ENCODE measurements at places on chromosomes 7 and 10.

- DNase-seq: no peak
Observed at GRCh38 chr7:49791088-49791741, 17.8 kb downstream of the VWC2 start.

- DNase-seq: no peak
Observed at GRCh38 chr10:57260175-57260574, 899.1 kb upstream of the ZWINT start.

GRCh38 chr7:25727446-25727845 is 424.6 kb upstream of the NFE2L3 start:
- DNase-seq: no peak

DNA sequence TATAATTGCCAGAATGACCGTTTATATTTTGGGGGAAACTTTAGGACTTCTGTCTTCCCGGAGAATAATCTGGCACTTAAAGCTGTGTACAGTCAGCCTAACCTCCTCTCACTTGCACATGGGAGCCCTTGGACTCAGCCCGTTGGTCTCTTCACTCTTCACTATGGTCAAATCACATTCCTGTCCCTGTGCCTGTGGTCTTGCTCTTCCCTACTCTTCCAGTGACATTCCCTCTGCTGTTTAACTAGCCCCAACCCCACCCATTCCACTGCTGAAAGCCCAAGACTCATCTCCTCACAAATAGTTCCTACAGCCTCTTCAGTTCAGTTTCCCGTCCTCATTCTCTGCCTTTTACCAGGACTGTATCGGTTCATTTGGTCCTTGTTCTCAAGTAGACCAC is 135.0 kb downstream of the DYNC1I1 start:
- DNase-seq: no peak

DNA sequence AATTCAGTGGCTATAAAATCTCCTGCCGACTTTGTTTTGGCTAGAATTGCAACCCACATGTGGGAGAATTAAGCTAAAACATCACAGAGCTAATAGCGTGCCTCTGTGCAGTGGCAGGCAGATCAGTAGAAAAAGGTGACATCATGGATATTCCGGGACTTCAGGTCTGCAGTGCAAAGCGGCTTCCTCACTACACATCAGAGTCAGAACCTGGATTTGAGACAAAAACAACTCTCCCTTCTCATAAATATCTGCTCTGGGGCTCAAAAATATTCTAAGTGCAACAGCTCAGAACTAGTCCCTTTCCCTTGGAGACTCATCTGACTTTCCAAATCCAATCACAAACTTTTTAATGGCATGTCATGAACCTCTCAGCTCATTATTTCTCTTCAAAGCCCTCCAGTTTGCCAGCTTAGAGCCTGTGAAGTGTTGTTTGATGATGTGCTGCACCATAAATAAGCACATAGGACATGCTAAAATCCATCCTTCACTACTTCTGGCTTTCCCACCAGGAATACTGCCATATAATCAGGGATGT is 337.1 kb downstream of the RNLS start:
- no peak for DNase-seq

- DNase-seq: no peak
Observed at GRCh38 chr10:118220346-118220850, 121.7 kb downstream of the FAM204A start.

GRCh38 chr10:102101152-102101551 is 19.0 kb downstream of the LDB1 start:
- DNase-seq: no peak

DNA sequence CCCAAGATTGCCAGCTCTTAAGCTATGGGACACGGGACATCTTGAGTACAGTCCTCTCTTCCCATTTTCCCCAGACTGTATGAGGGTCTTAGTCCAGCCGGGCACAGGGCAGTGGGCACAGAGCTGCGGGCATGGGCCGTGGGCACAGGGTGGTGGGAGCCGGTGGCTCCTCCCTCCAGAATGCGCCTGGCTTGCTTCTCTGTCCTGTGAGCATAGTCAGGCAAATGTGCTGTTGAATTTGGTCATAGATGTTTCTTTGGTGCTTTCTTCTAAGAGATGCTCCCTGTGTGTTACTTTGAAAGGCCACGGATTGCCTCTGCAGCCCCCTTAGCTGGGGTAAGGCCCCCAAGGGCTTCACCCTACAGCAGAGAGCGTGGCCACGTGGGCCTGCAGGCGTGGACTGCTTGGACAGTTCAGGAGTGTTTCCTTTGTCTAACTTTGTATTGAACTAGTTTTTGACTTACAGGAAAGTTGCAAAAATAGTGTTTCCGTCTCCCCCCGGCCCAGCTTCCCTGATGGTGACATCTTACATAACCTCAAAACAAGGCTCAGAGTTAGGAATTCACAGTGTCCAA is 24.7 kb downstream of the LRRC27 start:
- DNase-seq: no peak

DNA sequence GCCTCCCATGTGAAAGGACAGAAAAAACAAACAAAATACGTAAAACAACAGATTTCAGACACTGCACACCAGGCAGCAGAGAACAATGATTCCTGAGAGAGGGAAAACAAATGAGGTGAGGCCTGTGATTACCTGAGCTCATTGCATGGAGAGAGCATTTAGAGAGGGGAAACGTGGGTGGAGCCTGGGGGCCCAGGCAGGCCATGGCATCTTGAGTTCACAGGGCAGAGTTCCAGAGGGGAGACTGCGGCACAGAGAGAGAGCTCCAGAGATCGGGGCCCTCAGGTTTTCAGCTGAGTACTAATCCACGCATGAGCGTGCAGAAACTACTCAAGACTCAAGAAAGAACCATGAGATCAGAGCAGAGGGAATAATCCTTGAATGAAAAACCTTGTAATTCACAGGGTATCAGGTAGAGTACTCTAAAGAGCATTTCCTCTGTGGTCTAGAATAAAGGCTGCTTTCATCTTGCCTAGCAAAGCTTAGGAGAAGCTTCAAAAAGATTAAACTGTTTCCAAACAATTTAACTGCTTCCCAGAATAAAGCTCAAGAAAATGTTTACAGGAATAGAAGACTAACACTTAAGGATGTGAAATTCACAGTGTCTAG is 46.6 kb upstream of the ARHGAP12 start:
- no peak for DNase-seq

DNA sequence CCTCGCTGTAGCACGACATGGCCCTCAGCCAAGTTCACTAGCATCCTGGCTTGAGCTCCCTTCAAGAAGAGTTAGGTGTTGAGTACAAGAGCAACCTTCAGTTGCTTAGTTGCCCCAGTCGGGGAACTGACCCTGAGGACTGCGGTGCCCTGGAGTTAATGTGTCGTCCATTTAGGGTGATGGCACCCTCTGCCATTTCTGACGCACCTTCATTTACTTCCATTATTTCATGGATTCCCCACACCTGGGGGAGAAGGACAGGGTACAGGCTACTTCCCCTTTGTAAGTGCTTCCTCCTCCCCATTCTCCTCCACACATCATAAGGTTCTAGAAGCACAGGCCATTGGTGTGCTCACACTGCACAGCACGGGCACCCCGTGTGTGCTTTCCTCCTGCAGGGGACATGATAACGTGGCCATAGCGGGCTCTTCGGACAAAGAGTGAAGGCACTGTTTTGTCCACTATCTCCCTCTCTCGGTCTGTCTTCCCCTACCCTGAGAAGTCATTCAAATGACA is 1.8 kb downstream of the ALOX5 start:
- no peak for DNase-seq

- peak; percentile 16 for DNase-seq
Observed at GRCh38 chr7:97064972-97065587, 40.4 kb upstream of the DLX5 start.

- no peak for DNase-seq
Observed at GRCh38 chr7:1777122-1777521, 107.0 kb downstream of the ELFN1 start.

- no peak for DNase-seq
Observed at GRCh38 chr10:117972168-117972837, 74.4 kb downstream of the RAB11FIP2 start.

DNA sequence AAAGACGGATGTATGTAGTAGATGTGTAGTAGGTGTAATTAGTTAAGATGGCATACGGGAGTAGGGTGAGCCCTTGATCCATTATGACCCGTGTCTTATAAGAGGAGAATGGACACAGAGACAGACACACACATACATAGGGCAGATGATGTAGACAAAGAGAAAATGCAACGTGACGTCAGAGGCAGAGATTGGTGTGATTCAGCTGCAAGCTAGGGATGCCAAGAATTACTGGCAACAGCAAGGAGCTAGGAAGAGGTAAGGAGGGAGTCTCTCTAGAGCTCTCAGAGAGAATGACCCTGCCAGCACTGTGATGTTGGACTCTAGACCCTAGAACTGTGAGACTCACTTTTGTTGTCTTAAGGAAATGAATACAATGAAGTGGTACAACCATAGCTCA is 247.0 kb upstream of the HABP2 start:
- DNase-seq: no peak

DNA sequence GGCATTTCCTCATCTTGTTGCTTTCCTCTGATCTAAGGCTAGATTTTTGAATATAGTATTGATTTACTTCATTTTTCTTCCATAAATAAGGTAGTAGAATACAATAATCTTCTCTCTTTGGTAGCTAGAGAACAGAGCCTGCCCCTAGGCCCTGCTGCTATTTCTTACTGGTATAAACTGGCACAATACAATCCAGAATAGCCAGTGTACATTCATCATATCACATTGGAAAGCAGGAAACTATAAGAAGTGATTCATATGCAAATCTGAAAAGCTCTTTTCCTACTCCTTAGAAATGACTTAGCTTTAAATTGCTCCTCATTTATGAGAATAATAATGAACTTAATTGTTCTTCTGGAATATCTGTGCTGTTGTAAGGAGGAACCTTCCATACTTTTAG is 100.2 kb downstream of the KCND2 start:
- DNase-seq: no peak

GRCh38 chr10:77692782-77693181 is 55.2 kb upstream of the KCNMA1 start:
- no peak for DNase-seq

GRCh38 chr7:76354981-76355730 is 3.6 kb downstream of the YWHAG start:
- no peak for DNase-seq

GRCh38 chr10:122051609-122052385 is 62.8 kb downstream of the TACC2 start:
- DNase-seq: no peak

DNA sequence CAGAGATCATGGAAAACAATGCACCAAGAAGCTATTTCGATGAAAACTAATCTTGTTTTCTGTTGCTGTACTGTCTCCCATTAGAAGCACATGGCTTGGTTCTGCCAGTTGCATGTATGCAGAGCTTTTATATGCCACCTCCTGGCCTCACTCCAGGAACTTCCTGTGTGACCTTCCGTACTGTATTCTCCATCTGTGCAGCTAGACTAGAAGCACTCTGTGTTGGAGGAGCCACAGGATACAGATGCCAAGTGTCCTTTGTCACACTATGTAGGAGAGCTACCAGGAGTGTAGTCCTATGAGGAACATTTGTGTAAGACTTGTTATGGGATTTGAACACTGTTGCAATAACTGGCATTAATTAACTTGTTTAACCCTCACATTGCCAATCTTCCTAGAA is 503.5 kb upstream of the TPK1 start:
- DNase-seq: no peak

DNA sequence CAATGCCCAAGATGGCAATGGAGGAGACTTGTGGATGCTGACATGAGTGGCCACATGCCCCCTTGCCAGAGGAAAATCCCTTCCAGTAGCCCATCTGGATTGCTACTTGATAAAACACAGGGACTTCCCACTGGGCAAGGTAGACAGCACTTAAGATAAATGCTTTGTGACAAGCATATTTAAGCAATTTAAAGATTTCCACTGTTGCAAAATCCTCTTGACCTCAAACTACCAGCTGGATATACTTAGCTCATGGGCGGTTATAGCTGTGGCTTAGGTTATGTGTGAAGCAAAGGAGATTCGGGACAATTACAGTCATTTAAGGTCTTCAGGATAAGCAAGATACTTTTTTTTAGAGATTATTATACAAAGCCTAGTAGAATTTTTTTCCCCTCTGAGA is 238.1 kb downstream of the BMPER start:
- no peak for DNase-seq

Measured in NCI-H1436 treated with DMSO at 0.1 percent for 48 hours (cell line).